ENCODE measurements at places on chromosomes 3 and 15.

DNA sequence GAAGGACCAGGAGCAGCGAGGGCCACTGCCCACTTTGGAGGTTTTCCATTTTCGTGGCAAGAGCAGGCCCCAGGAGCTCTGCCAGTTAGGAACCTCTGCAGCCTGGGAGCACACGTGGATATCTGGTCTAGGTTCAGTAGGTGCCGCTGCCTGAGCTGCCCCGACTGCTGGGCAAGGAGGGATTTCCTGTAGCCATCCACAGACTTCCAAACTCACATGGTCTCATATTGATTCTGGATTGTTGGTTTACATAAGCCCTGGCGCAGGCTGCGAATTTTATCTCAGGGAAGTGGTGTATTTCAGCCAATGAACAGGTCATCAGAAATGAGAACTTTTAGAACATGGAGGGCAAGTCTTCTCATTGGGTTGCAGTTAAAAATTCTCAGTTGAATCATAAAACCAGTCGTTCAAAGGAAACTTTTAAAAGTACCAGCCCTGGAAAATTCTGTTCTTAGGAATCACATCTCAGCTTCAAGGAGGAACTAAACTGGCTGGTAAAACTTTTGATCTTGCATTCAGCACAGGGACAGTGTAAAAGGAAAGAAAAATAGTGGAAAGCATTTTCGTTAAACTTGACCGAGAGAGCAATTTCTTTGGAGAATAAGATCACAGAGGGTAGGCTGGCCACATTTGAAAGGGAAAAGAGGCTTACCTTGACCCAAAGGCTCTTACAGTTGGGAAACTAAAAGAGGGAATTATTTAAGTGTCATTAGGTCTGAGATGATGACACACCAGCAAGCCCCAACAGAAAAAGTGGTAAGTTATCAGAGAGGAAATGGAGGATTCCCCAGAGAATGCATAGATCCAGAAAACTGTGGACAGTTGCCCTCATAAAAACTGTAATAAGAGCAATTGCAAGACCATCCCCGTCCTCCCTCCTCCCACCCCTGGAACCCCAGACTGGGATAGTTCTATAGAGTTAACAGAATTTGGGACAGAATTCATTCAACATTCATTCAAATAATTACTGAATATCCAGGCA, 6.4 kb upstream of the RTP3 start:
- H3K4me3 ChIP-seq, result no peak overlapping the region
- peaks cover 1% of the 10 kb centered on the region for H3K36me3 ChIP-seq
- DNase-seq, result no peak
- peaks cover 13% of the 10 kb centered on the region for H3K4me1 ChIP-seq

- no peaks in the 10 kb centered on the region for H3K36me3 ChIP-seq
- H3K4me3 ChIP-seq, result no peak overlapping the region
- H3K4me1 ChIP-seq, result peaks cover 23% of the 10 kb centered on the region
Observed at GRCh38 chr3:152204218-152204617, 64.5 kb upstream of the MBNL1 start.

DNA sequence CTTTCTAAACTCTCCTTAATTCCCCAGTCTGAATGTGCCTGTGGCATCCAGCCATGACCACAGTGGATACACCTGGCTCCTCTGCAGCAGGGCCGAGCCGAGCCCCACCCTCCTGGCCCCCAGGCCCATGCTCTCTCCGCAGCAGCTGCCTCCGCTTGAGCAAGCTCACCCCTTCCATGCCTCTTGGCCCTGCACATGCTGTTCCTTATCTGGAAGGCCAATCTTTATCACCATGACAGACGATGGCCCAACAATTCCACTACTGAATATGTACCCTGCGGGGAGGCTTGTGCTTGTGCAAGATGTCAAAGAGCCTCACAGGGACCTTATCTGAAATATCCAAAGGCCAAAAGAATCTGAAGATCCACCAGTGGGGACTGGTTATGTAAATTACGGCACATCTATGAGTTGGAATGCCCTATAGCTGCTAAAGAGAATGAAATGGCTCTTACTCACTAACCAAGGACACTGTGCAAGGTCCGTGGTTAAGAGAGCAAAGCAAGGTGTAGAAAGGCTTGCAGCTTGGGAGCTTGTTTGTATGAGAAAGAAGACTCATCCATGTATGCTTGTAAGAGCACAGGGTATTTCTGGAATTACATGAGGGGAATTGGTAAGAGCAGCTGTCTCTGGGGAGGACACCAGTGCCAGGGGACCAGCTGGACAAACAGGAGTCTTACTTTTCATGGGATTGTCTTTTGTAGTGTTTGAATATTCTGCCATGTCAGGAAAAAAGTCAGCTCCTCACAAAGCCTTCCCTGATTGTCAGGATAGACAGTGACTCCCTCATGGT, 55.2 kb downstream of the WNT7A start:
- no peak overlapping the region for H3K27ac ChIP-seq
- no peak for DNase-seq
- no peaks in the 10 kb centered on the region for H3K4me1 ChIP-seq
- peaks cover 26% of the 10 kb centered on the region for H3K27me3 ChIP-seq
- no peaks in the 10 kb centered on the region for H3K36me3 ChIP-seq

DNA sequence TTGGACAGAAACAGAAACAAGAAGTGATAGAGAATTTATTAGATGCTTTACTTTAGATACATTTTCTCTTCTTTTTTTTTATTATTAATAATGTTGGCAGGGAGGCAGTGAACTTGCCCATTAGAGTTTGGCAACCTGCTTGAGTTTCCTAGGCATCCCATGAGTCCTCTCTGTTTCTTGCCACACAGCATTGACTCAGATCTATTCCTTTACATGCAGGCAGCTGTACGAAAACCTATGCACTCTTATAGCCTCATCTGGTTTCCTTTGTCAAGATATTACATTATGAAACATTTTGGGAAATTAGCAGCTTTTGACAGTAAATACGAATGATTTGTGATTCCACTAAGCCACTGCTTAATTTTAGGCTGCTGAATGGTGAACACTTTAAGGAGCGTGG, 23.3 kb downstream of the IL1RAP start:
- no peak for DNase-seq
- no peaks in the 10 kb centered on the region for H3K27me3 ChIP-seq
- no peak overlapping the region for H3K4me3 ChIP-seq
- peaks cover 14% of the 10 kb centered on the region for H3K4me1 ChIP-seq
- H3K27ac ChIP-seq, result no peak overlapping the region

- H3K36me3 ChIP-seq, result no peaks in the 10 kb centered on the region
- no peaks in the 10 kb centered on the region for H3K27me3 ChIP-seq
- H3K27ac ChIP-seq, result no peak overlapping the region
- H3K4me1 ChIP-seq, result no peaks in the 10 kb centered on the region
Observed at GRCh38 chr3:86788371-86788770, 202.6 kb downstream of the VGLL3 start.

GRCh38 chr3:122365073-122365472, 18.0 kb downstream of the MIX23 start:
- peaks cover 44% of the 10 kb centered on the region for H3K4me1 ChIP-seq
- H3K4me3 ChIP-seq, result no peak overlapping the region
- no peak for DNase-seq
- H3K27ac ChIP-seq, result peak overlapping the region; percentile 96
- H3K27me3 ChIP-seq, result no peaks in the 10 kb centered on the region

DNA sequence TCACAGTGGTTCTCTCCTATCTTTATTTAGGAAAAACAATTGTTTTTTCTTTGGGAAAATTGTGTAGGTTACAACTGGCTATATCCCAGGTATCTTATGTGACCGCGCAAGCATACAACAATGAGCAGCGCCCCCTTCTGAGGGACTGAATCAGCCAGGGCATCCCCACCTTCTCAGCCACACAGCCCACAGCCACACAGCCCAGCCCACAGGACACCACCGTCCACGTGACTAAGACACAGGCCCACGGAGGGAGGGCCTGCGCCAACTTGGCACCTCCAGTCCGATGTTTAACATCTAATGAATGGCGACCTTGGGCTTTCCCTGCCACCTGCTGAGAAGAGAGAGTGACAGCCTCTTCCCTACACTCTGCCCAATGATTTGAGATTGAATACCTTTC, 68.1 kb downstream of the ATP10A start:
- H3K4me3 ChIP-seq, result no peak overlapping the region
- H3K4me1 ChIP-seq, result no peaks in the 10 kb centered on the region
- peaks cover 3% of the 10 kb centered on the region for H3K27me3 ChIP-seq
- no peaks in the 10 kb centered on the region for H3K36me3 ChIP-seq
- DNase-seq, result no peak
- H3K27ac ChIP-seq, result no peak overlapping the region

Measured in progenitor cell of endocrine pancreas (in vitro differentiated cells).